ENCODE measurements at places on chromosomes 16 and 17.

DNA sequence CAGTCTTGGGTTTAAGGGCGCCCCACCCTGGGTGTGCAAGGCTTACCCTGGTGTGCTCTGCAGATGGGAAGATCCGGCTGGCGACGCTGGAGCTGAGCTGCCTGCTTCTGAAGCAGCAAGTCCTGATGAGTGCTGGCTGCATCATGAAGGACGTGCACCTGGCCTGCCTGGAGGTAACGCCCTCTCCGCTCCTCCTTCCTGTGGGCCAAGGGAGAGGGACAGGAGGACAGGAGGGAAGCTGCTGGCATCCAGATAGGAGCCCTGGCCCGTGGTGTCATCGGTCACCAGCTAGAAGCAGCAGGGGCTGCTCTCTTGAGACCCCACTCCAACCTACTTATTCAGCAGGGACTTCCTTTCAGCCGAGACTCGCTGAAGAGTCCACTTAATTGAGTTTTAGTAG is 97.8 kb downstream of the CLEC16A start:
- no peak for DNase-seq

DNA sequence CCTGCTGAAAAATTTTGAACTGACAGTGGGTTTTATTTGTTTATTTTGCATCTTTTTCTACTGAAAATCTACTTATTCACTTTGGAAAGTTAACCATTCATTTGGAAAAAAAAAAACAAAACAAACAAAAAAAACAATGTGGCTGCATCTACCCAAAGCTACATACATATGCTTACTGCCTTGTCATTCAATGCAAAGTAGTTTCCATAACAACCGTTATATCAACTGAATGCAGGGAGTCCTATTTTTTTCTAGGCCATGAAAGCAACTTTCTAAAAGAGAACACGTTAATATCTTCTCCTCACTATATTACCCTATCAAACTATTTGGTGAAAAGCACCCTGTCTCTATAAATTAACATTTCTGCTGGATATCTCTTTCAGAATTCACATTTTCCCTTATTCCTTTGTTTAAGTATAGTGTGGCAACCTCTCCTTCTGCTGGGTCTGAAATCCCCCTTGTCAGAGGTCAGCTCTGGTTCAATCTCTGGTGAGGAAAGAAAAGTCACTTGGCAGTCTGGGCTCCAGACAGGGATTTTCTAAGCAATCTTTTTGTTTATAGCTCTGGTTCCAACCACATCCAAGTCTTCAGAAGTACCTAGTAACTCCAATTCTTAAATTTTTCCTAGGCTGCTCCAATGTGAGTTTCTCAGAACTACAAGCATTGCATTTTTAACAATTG is 528.4 kb upstream of the TOM1L1 start:
- no peak for DNase-seq

DNA sequence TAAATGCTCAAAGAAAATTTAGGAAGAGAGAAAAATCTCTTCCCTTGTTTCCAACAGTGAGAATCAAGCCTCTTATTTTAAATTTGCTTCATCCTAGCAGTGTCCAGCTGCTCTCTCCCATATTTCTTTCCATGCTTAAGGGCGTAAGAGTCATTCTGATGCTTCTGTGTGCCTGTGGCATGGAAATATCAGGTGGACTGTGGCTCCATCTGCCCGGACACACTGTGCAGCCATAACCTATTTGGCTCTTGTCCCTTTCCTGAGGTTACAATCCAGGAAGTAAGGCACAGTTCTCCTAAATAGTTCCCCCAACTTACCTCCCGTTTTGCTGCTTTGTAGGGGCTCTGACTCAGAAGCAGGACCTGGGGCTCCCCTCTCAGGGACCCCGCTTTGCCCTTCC is 6.3 kb upstream of the KRT222 start:
- no peak for DNase-seq

DNA sequence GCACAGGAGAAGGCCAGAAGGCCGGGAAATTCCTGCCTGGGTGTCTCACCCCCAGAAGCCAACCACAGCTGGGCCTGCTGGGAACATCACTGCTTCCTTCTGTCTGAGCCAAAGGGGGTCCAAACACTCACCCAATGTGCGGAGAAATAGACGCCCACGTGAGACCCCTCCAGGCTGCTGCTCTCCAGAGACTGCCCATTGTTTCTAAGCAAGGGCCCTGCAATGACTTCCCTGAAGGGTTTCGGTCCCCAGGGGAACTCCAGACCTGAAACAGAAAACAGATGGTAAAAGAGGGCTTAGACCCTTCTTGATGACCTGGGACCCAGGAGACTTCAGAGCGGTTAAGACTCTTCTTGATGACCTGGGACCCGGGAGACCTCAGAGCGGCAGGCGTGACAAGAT is 41.3 kb downstream of the MRM3 start:
- DNase-seq, result no peak

DNA sequence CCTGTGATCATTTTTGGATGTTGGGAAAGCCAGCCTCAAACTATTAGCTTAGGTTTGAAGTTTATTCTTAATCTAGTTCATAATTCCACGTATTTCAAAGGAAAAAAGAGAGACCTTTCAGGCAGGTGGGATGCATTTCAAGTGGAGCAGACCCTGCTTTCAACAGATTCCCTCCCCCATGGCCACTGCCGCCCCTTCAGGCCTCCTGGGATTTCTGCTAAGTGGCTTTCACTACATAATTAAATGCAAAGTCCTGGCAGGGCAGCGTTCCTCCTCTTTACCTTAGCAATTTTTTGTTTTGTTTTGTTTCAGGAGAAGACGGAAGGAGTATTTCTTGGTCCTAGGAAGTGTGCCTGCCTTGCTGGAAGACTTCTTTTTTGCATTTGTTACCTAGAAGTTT is 36.6 kb downstream of the MAF start:
- no peak for DNase-seq

DNA sequence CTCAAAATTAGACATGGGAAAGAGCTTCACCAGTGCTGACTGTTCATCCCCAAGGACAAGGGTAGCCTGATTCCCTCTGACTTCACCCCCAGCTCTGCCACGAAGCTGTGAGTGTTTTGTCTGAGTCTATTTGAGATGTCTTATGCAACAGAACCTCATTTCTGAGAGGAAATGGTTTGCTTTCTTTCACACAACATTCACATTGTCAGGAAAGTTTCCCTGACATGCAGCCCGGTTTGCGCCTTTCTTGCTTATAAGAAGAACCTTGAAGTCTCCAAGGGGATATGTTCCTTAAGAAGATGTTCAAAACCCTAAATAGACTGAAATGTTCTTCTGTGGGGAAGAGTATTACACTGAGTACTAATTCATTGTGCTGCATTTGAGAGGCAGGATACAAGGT is 300.5 kb upstream of the CCL2 start:
- DNase-seq, result no peak

DNA sequence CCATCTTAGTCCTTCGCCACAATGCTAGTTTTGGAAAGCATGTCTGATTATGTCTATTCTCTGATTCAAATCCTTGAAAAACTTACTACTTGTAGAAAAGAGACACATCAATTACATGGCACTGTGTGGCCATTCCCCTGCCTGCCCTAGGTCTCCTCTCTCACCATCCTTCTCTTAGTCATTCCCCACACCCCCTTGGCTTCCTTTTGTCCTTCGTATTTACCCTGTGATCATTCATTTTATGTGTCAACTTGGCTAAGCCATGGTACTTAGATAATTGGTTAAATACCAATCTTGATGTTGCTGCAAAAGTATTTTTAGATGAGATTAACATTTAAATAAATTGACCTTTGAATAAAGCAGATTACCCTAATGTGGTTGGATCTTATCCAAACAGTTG is 122.9 kb upstream of the CDH11 start:
- DNase-seq, result no peak

- no peak for DNase-seq
These were observed 8.4 kb downstream of the SDR42E1 start for GRCh38 chr16:82002831-82003230.

GRCh38 chr17:16304830-16305229 is 48.4 kb downstream of the CENPV start:
- DNase-seq, result peak; percentile 2

- no peak for DNase-seq
These were observed 11.7 kb upstream of the SMIM5 start for GRCh38 chr17:75621489-75621888.

GRCh38 chr17:17363638-17364337 is 60.6 kb downstream of the NT5M start:
- no peak for DNase-seq

All from activated CD4-positive, alpha-beta T cell treated with anti-CD3 and anti-CD28 coated beads, Interleukin-2, amount 50 U/mL, for 4 hours (primary cell).